ENCODE measurements at places on chromosomes 16 and 17.

DNA sequence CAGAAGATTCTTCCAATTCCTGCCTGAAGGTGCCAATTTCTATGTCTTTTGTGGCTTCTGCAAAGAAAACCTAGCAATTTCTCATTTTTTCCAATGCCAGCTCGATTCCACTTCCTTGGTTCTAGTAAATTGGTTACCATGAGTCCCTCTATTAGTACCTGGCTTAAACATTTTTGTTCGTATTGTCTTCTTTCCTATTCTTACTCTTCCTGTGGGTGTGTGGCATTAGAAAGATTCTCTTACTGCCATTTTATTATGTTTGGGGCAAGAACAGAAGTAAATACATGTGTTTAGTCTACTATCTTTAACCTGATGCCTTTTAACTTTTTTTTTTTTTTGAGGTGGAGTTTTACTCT, 20.3 kb upstream of the MAPK3 start:
- no peak for DNase-seq

GRCh38 chr17:20232611-20233010, 223.5 kb downstream of the SPECC1 start:
- DNase-seq = no peak

DNA sequence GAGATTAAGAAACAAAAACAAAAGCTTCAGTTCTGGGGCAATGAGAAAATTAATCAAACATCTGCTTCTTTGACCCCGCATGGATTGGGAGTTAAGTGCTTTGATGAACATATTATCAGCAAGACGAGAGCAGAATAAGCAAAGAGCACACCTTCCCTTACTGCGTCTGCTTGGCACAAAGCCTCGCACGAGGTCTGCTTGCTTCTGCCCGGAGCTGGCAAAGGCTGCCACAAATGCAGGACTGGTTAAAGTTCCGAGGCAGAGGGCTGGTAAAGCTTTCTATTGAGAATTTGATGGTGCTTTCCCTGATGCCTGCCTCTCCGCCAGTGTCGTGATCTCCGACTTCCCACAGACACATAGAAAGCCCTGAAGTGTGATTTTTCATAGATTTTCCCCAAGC, 17.0 kb downstream of the VAT1L start:
- DNase-seq = no peak

- no peak for DNase-seq
These were observed 1.4 kb downstream of the CMTM2 start for GRCh38 chr16:66580605-66581209.

DNA sequence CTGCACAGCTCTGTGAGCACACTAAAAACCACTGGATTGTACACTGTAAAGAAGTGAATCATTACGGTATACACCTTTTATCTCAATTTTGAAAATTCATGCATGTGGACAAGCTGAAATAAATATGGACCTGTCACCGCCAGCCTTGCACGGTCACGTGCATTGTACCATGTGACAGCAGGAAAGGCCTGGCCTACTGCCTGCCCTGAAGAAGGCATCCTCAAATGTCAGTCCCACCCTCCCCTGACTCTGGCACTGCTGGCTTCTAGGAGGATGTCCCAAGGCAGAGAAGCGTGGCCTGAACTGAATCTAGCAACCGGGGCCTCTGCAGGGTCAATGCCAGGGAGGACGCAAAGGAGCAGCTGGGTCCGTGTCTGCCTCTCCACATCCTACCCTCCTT, 34.6 kb downstream of the SLC38A8 start:
- DNase-seq = no peak

All from NCI-H1105 (cell line).